ENCODE measurements at places on chromosomes 1 and 21. TPM values are rescaled to one million over a fixed set of nuclear protein-coding genes. Genes with fewer than 3 reads are reported as not detected.

DNA sequence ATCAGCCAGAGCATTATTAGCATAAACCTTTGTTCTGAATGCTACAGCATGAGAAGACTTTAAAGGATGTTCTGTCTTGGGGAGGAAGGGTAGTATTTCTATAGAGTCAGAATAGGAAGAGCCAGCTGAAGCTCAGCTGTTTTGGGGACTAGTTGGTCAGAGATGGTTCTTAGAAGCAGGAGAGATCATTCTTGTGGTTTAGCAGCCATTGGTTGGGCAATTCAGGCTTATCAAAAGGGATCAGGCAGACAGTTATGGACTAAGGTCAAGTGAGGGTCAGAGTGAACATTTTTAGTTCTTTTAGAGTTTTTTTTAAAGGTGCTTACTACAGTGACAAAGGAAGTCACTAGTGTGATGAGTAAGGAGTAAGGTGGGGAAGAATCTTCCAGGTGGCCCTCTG is 245.5 kb downstream of the RPS6KC1 start:
- no peak overlapping the region for H3K27ac ChIP-seq
- no peak for DNase-seq
- H3K27me3 ChIP-seq, result no peaks in the 10 kb centered on the region
- no peak overlapping the region for H3K4me3 ChIP-seq
- H3K4me1 ChIP-seq, result no peaks in the 10 kb centered on the region

GRCh38 chr1:172288581-172288980 is 131.9 kb upstream of the C1orf105 start:
- no peaks in the 10 kb centered on the region for H3K4me1 ChIP-seq
- H3K27me3 ChIP-seq, result no peaks in the 10 kb centered on the region
- no peak for DNase-seq
- H3K27ac ChIP-seq, result no peak overlapping the region
- no peak overlapping the region for H3K4me3 ChIP-seq
- H3K36me3 ChIP-seq, result no peaks in the 10 kb centered on the region

DNA sequence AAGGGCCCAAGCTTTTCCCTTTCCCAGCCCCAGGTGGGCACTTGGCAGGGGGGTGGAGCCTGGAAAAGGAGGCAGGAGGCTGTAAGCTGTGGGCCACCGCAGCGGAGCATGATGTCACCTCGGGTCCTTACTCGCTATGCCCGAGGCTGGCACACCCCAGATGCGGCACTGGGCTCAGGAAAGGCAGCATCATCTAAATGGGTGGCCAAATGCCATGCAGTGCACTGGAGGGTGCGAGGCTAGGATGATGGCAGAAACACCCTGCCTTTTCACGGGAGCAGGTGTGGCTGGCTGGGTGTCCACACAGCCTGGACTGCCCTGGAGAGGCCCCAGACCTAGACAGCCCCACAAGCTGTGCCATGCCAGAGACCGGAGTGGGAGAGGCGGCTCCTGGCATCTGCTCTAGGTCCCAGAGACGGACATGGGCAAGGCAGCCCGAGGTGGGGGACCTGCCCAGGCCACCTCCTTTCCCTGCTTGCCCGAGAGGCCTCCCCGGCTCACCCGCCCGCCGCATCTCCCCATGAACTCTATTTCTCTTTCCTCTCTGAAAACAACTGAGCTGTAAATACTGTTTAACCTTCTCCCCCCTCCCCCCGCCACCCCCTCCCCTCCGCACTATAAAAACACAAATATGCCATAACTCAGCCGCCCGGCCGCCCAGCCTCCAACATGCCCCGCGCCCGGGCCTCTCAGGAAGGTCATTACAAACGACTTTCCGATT is 124.7 kb downstream of the CASZ1 start:
- H3K4me3 ChIP-seq, result no peak overlapping the region
- no peak for DNase-seq
- H3K36me3 ChIP-seq, result no peaks in the 10 kb centered on the region
- H3K27me3 ChIP-seq, result no peaks in the 10 kb centered on the region
- H3K4me1 ChIP-seq, result no peaks in the 10 kb centered on the region

DNA sequence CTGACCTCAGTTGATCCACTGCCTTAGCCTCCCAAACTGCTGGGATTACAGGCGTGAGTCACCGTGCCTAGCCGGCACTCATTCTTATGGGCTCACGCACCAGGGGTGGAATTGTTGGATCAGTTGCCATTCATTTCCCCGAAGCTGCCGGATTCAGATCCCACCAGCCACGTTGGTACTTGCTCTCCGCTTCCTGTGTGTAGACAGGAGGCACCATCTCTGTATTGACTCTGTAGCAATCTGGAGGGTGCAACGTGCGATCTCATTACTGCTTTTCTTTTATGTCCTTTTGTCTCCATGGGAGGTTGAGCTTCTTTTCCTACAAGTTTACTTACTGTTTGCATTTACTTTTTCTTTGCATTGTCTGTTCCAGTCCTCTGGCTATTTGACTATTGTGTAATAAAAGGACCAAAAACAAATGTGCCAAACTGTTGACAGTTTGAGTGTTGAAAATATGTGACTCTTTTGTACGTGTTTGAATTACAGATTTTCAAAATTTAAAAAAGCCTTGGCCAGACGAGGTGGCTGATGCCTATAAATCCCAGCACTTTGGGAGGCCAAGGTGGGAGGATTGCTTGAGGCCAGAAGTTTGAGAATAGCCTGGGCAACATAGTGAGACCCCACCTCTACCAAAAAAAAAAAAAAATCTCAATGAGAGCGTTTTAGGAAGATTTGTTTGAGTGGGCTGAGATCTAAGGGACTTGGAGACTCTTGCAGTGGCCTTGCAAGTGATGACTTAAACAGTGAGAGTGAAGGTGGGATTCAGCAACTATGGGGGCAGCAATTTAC is 39.1 kb downstream of the SPSB1 start:
- H3K36me3 ChIP-seq, result no peaks in the 10 kb centered on the region
- H3K4me3 ChIP-seq, result no peak overlapping the region
- no peak overlapping the region for H3K27ac ChIP-seq
- H3K4me1 ChIP-seq, result no peaks in the 10 kb centered on the region

GRCh38 chr1:236124965-236125364 is 17.4 kb upstream of the GPR137B start:
- H3K4me1 ChIP-seq, result no peaks in the 10 kb centered on the region
- no peak overlapping the region for H3K27ac ChIP-seq
- H3K36me3 ChIP-seq, result no peaks in the 10 kb centered on the region

- H3K4me3 ChIP-seq, result no peak overlapping the region
- H3K27ac ChIP-seq, result no peak overlapping the region
- DNase-seq, result no peak
- H3K27me3 ChIP-seq, result no peaks in the 10 kb centered on the region
These were observed 31.3 kb downstream of the PTGFRN start for GRCh38 chr1:116940814-116941599.

Gene TTC39A
- total RNA-seq, result 7.7 TPM

Gene CELA3B
- total RNA-seq, result not detected

Gene SH3D21
- 16.9 TPM for total RNA-seq

Gene COA7
- 69.1 TPM for total RNA-seq

Gene CLCA1
- total RNA-seq, result not detected

All from H9 (cell line).